ENCODE measurements at places on chromosomes 3 and 15. TPM values are rescaled to one million over a fixed set of nuclear protein-coding genes. Genes with fewer than 3 reads are reported as not detected.

- H3K27me3 ChIP-seq: no peaks in the 10 kb centered on the region
- H3K4me3 ChIP-seq: no peak overlapping the region
- H3K4me1 ChIP-seq: no peaks in the 10 kb centered on the region
- no peaks in the 10 kb centered on the region for H3K36me3 ChIP-seq
- H3K27ac ChIP-seq: no peak overlapping the region
- DNase-seq: no peak
Measured at GRCh38 chr3:153003441-153003840, 158.6 kb upstream of the RAP2B start.

GRCh38 chr3:150314248-150315004 is 93.7 kb upstream of the TSC22D2 start:
- peak; percentile 95 for DNase-seq
- H3K4me3 ChIP-seq: no peak overlapping the region
- H3K4me1 ChIP-seq: no peaks in the 10 kb centered on the region
- H3K27ac ChIP-seq: no peak overlapping the region
- H3K27me3 ChIP-seq: no peaks in the 10 kb centered on the region
- H3K36me3 ChIP-seq: no peaks in the 10 kb centered on the region

GRCh38 chr3:153410517-153410916 is 248.5 kb downstream of the RAP2B start:
- no peaks in the 10 kb centered on the region for H3K27me3 ChIP-seq
- no peaks in the 10 kb centered on the region for H3K36me3 ChIP-seq
- no peak overlapping the region for H3K4me3 ChIP-seq
- H3K27ac ChIP-seq: no peak overlapping the region

DNA sequence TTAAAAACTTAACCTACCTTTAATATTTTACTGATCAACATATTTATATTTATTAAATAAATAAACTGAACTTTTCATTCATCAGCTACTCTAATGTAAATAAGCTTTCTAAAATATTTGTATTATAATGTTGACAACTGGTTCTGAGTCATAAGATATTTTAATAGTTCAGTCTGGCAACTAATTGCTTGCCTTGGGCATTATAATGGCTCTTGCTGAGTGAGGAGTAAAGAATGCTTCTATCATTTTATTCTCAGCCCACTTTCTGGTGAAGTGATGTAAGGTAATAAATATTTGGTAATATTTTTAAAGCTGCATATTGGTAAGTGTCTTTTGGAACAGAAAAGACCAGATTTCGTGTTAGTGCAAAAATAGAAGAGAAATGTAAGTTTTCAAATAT is 81.5 kb downstream of the DIPK2A start:
- no peak overlapping the region for H3K4me3 ChIP-seq
- DNase-seq: no peak
- H3K4me1 ChIP-seq: peaks cover 3% of the 10 kb centered on the region
- no peaks in the 10 kb centered on the region for H3K27me3 ChIP-seq
- H3K36me3 ChIP-seq: no peaks in the 10 kb centered on the region

GRCh38 chr3:23418026-23418425 is 214.9 kb downstream of the UBE2E2 start:
- no peak for DNase-seq
- no peaks in the 10 kb centered on the region for H3K36me3 ChIP-seq
- H3K27ac ChIP-seq: no peak overlapping the region
- no peaks in the 10 kb centered on the region for H3K27me3 ChIP-seq
- no peaks in the 10 kb centered on the region for H3K4me1 ChIP-seq
- no peak overlapping the region for H3K4me3 ChIP-seq

DNA sequence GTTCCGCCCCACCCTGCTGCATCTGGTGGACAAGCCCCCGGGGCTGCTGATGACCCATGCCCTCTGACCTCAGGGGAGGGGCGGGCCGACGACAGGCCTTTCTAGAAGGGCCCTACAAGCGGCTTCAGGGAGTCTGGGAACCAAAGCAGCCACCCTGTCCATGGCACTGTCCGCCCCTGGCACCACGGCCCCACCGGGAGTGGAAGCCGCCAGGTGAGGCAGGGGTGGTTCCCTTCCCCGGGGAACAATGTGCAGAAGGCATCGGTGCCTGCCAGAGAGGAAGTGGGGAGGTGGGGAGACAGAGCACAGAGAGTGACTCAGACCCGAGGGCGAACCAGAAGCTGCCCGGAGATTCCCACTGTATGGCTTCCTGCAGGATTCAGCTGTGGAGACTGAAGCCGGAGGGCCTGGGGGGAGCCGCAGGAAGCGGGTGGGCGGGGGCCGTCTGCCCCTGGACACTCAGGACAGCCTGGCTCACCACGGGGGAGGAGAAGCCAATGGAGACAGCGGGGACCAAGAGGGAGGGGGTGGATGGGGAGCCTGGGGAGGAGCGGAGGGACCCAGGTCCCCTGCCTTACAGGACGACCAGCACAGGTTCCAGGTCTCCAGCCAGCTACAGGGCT is 134.0 kb downstream of the TPRA1 start:
- H3K36me3 ChIP-seq: no peaks in the 10 kb centered on the region
- H3K27ac ChIP-seq: peak overlapping the region; percentile 67
- H3K27me3 ChIP-seq: no peaks in the 10 kb centered on the region
- no peaks in the 10 kb centered on the region for H3K4me1 ChIP-seq

- no peaks in the 10 kb centered on the region for H3K27me3 ChIP-seq
- H3K4me3 ChIP-seq: no peak overlapping the region
- no peak for DNase-seq
Measured at GRCh38 chr3:385151-385550, 188.6 kb downstream of the CHL1 start.

- no peak overlapping the region for H3K4me3 ChIP-seq
- H3K27ac ChIP-seq: no peak overlapping the region
- H3K27me3 ChIP-seq: no peaks in the 10 kb centered on the region
- H3K4me1 ChIP-seq: peaks cover 6% of the 10 kb centered on the region
- H3K36me3 ChIP-seq: no peaks in the 10 kb centered on the region
Measured at GRCh38 chr3:192408007-192408646, 319.2 kb downstream of the FGF12 start.

DNA sequence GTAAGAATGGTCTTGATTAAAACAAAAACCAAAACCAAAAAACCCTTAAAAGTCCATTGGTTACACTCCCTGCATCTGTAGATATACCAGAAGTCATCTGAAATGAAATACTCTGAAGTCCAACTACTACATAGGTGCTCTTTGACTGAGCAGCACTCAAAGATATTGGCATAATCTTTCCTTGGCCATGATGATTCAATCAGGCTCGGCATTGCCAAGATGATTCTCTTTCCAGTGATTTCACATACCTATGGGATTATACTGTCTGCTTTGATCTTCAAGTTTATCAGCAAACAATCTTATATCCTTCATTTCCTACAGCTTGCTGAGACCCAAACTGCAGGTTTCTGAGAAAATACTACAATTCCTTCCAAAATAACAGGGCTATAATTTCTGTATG is 35.9 kb upstream of the DIPK2A start:
- DNase-seq: no peak
- H3K27me3 ChIP-seq: no peaks in the 10 kb centered on the region
- H3K4me3 ChIP-seq: no peak overlapping the region
- no peaks in the 10 kb centered on the region for H3K36me3 ChIP-seq

GRCh38 chr3:62289922-62290321 is 83.4 kb downstream of the FEZF2 start:
- peaks cover 12% of the 10 kb centered on the region for H3K36me3 ChIP-seq
- no peaks in the 10 kb centered on the region for H3K27me3 ChIP-seq
- H3K4me3 ChIP-seq: no peak overlapping the region
- DNase-seq: no peak
- H3K27ac ChIP-seq: no peak overlapping the region
- no peaks in the 10 kb centered on the region for H3K4me1 ChIP-seq

Gene HLTF
- 19.4 TPM for total RNA-seq

Gene THRB
- 9.7 TPM for total RNA-seq

Gene RASGRP1
- 7.5 TPM for total RNA-seq

Gene EXOG
- total RNA-seq: 14.0 TPM

Gene JMJD7
- total RNA-seq: 13.2 TPM
